OCI-LY7 (cell line): ENCODE measurements at places on chromosomes 2 and 18. TPM values are rescaled to one million over a fixed set of nuclear protein-coding genes. Genes with fewer than 3 reads are reported as not detected.

Gene RBMS1
- total RNA-seq: 35.7 and 40.6 TPM in 2 replicates

Gene TMEM150A
- 0.74 and 1.1 TPM in 2 replicates for total RNA-seq

Gene MYO1B
- total RNA-seq: not detected in 2 replicates

Gene ELOA2
- not detected in 2 replicates for total RNA-seq

Gene VWA3B
- not detected in 2 replicates for total RNA-seq

Gene LIMS4
- total RNA-seq: 0.57 and 1.2 TPM in 2 replicates

Gene DSG4
- total RNA-seq: not detected in 2 replicates

DNA sequence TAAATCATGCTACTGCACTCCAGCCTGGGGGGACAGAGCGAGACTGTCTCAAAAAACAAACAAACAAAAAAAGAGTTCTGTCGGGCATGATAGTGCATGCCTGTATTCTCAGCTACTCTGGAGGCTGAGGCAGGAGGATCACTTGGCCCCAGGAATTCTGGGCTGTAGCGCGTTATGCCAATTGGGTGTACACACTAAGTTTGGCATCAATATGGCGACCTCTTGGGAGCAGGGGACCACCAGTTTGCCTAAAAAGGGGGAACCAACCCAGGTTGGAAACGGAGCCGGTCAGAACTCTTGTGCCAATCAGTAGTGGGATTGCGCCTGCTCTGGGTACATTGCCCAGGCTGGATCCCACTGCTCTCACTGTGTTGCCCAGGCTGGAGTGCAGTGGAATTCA is 49.7 kb downstream of the SDC1 start:
- no peak for DNase-seq

DNA sequence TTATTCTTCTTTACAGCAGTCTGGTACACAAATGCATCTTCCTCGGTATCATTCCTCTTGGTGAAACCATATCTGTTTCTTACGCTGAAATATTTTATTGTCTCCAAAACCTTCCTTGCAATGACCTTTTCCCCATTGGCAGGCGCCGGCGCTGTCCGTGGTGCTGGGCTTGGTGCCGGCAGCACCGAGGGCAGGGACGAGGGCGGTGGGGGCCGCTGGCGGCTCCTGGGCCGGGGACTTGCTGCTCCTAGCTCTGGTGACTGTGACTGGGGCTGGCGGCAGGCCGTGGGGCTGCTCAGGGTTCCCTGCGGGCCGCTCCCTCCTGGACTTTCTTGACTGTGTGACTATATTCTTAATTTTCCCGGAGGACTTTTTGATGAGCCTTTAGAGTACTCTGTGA is 72.5 kb downstream of the GPR39 start:
- no peak for DNase-seq

GRCh38 chr2:74259191-74259590 is 60.8 kb downstream of the MTHFD2 start:
- DNase-seq: no peak

DNA sequence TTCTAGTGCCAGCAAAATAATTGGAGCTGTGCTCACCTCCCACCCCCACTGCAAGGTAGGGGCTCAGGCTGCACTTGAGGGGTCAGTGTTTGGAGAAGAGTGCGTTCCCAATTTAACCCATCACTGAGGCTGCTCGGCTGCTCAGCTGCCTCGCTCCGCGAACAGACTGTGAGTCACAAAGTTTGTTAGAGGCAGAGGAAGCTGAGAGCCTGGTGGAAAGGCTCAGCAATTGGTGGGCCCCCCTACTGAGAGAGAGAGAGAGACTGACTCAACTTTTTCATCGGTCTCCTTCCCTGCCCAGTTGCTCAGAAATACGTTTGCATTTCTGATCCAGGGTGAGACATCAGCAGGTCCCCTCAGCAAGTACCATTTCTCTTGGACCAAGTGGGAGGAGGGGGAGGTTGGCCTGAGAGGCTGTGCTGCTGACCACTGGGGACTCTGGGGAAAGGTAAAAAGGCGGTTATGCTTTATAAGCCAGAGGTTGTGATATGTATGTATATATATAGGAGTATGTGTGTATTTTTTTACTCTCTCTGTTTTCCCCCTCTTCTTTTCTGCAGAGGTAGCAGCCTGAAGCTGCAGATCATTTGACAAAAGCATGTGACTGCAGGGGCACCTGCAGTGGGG is 1.5 kb downstream of the EFR3B start:
- no peak for DNase-seq

- DNase-seq: no peak
Observed at GRCh38 chr18:13481820-13482617, 244.3 kb downstream of the FAM210A start.

- DNase-seq: peak; percentile 51
Observed at GRCh38 chr2:45134014-45134413, 124.8 kb upstream of the SIX2 start.

- DNase-seq: no peak
Observed at GRCh38 chr18:74284980-74285355, 6.8 kb downstream of the CYB5A start.

DNA sequence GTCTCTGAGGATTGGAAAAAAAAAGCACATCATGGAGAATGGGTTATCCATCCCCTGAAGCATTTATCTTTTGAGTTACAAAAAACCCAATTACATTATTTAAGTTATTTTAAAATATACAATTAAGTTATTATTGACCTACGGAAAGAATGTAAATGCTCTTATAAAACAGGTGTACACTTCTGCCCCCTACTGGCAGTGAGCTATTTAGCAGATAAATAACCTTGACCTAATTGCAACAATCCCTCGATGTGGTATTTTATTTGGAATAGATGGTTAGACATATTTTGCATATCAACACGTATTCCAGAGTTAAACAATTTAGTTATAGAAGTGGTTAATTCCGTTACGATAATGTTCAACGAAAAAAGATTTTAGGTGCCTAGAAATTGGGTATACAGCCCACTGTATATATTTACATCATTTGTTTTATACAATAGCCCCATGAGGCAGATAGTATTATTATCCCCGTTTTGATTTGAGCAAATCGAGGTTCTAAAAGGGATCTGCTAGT is 9.1 kb upstream of the DAW1 start:
- peak; percentile 42 for DNase-seq

DNA sequence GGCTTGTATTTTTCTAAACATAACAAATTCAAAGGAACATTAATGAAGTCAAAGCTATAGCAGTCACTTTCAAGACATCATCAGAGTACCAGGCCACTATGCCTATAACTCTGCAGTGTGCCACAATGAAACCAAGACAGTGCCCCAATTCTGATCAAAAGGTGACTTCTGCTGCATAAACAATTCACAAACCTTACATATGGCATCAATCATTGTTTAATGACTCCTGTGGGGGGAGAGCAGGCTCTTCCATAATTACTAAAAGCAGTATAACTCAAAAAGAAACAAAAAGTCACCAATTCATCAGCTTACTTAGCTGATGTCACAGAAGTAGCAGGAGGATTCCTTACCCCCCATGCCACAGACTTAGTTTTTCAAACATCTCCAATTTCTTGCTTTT is 15.5 kb downstream of the LPIN2 start:
- no peak for DNase-seq

DNA sequence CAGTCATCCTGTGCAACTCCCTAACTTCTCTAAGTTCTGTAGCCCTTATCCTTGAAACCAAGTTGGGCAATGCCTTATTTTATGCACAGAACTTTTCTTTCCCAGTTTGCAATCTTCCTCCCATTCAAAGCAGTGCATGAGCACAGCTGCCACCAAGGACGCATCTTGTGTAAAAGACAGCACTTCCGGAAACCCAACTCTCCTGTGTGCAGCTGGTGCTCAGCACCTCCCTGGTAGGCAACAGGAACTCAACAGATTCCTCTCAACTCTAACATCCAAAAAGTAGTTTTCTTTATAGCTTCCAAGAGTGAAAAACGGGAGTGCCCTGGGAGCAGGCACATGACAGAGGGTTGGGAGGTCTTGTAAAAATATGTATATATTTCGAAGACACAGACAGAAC is 2.2 kb downstream of the TMEM18 start:
- DNase-seq: peak; percentile 59

DNA sequence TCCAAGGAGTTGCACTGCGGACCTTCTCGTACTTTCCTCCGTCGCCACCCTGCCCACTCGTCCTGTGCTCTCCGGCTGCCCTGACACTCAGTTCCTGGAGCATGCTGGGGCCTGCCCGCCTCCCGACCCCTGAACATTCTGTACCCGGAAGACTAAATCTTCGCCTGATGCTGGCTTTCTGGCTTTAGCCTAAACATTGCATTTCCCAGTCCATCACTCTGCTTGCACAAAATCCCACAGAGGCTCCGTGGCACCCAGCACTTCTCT is 550 bp upstream of the SFXN5 start:
- DNase-seq: peak; percentile 42

GRCh38 chr2:31004257-31004656 is 134.0 kb downstream of the GALNT14 start:
- DNase-seq: no peak

DNA sequence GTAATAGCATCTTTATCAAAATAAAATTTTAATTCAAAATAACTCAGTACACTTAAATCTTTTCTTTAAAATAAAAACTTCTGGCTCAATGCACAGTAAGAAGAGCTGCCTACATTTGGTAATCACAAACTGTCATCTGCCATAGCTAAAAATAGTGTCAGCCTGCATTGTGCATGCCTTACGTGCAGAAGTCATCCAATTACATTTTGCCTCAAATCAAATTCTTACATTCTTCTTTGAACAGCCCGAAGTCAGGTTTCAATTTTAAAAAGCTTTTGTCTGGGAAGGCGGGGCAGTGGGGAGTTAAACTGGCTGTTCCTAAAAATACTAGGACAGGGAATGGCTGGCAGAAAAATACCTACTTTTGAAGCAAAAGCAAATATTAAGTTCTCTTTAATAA is 51.1 kb downstream of the RTN4 start:
- peak; percentile 14 for DNase-seq

DNA sequence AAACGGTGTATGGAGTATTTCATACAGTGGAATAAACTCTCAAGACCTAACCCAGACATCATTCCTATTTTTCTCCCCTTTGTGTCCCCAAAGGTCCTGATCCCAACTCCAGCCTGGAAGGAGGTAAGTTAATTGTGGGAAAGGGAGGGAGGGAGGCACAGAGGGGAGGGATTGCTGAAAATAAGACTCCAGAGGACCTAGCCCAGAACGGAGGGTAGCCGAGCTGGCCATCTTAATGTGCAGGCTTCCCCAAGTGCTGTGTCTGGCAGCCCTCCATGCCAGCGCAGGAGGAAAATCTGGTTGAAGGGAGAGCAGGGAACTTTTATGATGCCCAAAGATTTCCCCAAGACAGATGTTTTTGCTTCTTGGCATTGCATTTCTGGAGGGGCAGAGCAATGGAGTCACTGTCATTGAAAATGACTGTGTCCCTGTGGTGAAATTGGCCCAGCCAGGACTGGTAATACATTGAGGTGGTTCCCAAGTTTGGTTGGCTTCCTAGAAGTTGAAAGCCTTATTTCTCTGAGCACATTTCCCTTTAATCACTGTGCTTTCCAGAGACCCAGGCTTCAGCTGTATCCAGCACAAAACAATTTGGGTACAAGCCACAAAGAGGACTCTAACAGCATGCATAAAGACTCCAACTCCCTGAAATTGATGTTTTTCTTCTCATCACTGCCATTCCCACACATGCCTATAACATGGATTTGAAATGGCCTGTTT is 202.7 kb downstream of the AGPS start:
- DNase-seq: no peak

DNA sequence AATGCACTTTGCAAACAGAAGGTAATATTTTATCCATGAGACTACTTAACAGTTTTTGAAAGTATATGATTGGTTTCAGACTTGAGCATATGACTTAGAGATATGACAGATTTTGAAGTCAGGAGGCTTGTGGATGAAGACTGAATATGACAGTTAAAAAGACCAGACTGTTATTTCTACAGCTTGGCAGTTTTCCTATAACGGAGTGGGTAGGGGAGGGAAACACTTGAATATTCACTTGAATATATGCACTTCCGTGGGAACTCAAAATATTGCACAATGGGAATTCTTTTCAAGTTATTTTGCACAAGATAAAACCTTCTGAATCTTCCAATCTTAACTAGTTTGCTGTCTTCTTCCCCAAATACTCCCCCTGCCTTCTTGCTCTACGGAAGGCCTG is 64.6 kb upstream of the ACKR3 start:
- DNase-seq: no peak

DNA sequence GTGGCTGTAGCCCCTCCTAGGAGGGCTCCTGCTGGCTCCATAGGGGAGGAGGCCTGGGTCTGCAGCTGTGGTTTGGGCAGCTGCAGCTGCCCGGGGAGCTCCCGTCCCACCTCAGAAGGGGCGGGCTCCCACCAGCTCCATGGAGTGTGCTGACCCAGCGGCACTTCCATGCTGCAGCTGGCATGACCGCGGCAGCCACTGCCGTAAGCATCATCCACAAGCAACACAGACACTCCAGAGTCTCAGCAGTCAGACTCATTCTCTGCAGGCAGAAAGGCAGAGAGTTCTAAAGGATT is 660.1 kb upstream of the RAB6C start:
- no peak for DNase-seq

DNA sequence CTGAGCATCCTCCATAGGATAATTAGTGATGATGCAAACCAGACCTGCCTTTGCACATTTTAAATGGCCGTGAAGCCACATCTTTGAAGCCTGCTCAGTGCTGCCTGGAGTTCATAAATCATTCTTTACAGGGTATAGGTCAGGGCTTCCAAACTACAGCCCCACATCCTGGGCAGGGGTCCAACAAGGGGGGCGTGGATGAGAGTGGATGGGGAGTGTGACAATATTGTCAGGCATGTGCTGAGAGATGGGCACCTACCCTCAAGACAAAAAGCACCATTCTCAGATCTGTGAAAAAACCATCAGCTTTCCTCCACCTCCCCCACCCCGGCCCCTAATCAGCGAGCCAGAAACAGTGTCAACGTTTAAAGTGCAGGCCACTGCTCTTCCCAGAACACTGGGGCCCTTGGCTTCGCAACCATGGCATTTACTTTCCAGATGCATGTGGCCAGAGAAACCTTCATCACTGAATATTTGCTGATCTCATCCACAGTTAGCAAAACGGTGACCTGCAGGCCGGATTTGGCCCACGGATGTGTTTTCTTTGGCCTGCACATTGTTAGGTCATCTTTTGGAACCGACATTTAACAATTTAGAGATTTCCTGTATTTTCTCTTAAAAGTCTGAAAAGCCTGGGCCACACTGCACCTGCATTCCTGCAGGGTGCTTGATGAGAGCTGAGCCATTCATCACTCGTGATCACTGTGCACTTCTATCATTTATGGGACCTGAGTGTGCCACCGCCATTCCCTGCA is 130.7 kb downstream of the ANKRD44 start:
- DNase-seq: no peak

GRCh38 chr2:101759162-101759561 is 61.7 kb downstream of the MAP4K4 start:
- no peak for DNase-seq

GRCh38 chr2:238267341-238267710 is 21.1 kb downstream of the PER2 start:
- DNase-seq: no peak

- no peak for DNase-seq
Observed at GRCh38 chr2:152369176-152369860, 34.3 kb downstream of the FMNL2 start.
